ENCODE measurements at places on chromosomes 6 and 20. TPM values are rescaled to one million over a fixed set of nuclear protein-coding genes. Genes with fewer than 3 reads are reported as not detected.

DNA sequence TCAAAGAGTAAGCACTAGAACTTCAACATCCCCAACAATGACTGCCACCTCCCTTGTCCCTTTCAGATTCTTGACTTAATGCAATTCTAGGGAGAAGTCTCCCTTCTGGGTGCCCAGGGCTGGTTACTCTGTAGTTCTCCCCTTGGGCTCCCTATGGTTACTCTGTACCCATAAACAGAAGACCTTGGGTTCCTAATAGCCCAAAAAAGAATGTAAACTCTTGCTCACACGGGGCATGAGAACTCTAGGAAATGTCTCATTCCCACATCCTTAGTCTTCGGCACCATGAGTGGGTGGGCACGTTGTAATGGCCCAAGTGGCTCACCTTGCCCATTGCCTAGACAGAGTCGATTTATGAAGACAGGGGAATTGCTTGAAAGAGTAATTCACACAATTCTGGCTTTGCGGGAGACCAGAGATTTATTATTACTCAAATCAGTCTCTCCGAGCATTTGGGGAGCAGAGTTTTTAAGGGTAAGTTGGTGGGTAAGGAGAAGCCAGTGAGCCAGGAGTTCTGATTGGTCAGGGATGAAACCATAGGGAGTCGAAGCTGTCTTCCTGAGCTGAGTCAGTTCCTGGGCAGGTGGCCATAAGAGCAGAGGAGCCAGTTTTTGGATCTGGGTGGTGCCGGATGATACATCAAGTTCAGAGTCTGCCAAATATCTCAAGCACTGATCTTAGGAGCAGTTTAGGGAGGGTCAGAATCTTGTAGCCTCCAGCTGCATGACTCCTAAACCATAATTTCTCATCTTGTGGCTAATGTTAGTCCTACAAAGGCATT, 61.2 kb upstream of the SIRPG start:
- DNase-seq = no peak

DNA sequence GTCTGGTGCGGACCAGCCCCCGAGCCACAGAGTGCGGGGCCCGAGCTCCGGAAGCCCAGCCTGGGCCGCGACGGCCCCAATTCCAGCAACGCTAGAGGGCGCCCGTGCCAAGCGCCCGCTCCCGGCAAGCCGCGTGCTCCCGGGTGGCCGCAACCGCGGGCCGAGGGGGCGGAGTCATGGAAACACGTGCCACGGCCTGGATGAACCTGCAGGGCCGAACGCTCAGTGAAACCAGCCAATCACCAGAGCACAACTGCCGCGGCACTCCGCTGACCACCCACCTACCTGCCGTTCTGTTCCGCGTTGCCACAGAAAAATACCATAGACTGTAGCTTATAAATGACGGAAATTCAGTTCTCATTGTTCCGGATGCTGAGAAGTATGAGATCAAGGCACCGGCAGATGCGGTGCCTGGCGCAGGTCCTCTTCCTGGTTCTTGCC, 85.7 kb upstream of the FOXC1 start:
- no peak for DNase-seq

DNA sequence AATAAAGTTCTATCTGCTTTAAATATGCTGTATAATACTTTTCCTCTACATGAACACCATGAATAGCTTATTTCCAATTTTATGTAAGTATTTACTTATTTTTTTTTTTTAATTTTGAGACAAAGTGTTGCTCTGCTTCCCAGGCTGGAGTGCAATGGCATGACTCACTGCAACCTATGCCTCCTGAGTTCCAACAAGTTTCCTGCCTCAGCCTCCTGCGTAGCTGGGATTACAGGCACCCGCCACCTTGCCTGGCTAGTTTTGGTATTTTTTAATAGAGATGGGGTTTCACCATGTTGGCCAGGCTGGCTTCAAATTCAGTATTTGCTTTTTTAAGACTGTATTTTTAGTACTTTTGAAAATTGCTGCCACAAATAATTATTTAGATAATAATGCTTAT, 1365.9 kb downstream of the GRIK2 start:
- DNase-seq = no peak

GRCh38 chr6:53741034-53741823, 53.6 kb upstream of the LRRC1 start:
- DNase-seq = no peak

GRCh38 chr6:97085772-97086171, 161.2 kb downstream of the KLHL32 start:
- no peak for DNase-seq

VPS16 gene
- 35.8 TPM for total RNA-seq

NR2E1 gene
- not detected for total RNA-seq

ERVFRD-1 gene
- not detected for total RNA-seq

MICB gene
- total RNA-seq = 2.2 TPM

All from suprapubic skin (tissue), 4 donors.